ENCODE measurements at places on chromosomes 12 and 14.

DNA sequence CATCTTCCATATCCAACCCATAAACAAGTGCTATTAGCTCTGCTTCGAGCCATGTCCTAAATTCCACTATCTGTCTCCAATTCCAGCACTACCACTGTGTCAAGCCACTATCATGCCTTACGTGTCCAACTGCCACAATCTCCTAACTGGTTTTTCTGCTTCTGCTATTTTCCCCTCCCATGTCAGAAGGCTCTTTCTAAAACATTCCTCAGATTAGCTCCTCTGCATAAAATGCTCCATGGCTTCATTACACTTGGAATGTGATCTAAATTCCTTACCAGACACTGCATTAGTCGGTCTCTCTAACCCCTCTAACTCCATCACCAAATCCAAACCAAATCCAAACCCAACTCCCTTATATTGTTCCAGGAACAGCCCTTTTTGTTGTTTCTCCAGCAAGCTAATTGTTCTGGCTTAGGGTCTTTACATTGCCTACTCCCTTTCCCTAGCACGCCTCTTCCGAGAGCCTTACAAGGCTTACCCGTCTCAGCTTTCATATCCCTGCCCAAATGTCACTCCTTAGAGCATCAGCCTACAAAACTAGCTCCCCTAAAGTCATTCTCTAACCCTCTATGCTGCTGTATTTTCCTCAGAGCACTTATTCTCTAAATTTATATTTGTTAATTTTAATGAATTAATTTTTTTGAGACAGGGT, 139.7 kb downstream of the HELB start:
- DNase-seq: no peak

DNA sequence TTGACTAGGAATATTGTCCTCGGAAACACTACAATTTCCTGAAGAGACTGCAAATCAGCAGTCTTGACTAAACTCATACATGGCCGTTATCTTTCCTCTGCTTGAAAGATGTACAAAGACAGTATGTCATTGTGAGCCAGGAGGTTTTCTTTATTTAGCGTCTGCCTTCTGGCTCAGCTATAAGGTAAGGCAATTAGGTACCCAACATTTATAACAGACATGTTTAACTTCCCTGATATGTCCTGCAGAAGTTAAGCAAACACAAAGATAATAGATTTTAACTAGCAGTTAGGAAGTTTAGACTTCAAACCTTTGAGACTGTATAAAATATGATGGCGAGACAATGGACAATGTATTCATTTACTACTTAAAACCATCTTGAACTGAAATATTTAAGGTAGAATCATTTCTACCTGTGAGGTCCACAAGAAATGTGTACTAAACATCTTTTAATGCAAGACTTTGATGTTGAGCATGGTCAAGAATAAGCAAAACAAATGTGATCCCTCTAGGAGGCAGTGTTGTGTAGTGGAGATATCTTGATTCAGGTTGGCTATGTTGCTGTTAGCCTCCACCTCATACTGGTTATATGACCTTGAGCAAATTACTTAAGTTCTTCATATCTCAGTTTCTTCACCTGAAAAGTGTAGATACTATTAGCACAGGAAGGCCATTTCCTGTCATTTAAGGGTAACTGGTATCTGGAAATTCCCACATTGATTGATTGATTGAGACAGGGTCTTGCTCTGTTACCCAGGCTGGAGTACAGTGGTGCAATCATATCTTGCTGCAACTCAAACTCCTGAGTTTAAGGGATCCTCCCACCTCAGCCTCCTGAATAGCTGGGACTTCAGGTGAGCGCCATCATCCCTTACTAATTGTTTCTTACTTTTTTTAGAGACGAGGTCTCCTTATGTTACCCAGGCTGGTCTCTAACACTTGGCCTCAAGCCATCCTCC, 96.3 kb upstream of the EEA1 start:
- DNase-seq: no peak

- DNase-seq: no peak
These were observed 18.0 kb upstream of the CTDSP2 start for GRCh38 chr12:57864442-57865083.

- no peak for DNase-seq
These were observed 326.1 kb downstream of the FSCB start for GRCh38 chr14:44180975-44181374.

DNA sequence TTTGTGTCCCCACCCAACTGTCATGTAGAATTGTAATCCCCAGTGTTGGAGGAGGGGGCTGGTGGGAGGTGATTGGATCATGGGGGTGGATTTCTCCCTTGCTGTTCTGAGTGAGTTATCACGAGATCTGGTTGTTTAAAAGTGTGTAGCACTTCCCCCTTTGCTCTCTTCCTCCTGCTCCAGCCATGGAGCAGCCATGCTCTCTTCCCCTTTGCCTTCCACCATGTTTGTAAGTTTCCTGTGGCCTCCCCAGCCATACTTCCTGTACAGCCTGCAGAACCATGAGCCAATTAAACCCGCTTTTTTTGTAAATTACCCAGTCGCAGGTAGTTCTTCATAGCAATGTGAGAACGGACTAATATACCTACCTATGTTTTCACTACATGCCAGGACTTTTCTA, 2.6 kb upstream of the POC1B start:
- no peak for DNase-seq

DNA sequence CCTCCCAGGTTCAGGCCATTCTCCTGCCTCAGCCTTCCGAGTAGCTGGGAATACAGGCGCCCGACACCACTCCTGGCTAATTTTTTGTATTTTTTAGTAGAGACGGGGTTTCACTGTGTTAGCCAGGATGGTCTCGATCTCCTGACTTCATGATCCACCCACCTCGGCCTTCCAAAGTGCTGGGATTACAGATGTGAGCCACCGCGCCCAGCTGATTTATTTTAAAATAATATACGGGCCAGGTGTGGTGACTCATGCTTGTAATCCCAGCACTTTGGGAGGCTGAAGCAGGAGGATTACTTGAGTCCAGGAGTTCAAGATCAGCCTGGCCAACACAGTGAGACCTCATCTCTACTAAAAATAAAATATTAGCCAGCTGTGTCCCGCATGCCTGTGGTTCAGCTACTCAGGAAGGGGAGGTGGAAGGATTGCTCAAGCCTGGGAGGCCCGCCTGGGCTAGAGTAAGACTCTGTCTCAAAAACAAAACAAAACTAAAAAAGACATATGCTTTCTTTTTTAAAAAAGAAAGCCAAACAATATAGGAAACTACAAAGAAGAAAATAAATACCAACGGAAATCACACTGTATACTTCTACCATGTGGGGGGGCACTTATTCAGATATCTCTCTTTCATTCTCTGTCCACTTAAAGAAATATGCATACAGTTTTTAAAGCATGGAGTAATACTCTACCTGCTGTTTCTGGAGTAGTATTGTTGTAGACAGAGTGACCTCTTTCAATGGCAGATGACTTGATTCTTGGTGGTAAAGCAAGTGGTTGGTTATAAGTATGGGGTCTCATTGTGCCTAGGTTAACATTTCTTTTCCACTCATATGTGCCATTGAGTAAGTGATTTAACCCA, 930 bp upstream of the MIA2 start:
- no peak for DNase-seq

GRCh38 chr12:101772012-101772775, 32.9 kb upstream of the SYCP3 start:
- DNase-seq: no peak

- no peak for DNase-seq
These were observed 150.3 kb downstream of the SMOC1 start for GRCh38 chr14:70029296-70030132.

Data from activated naive CD4-positive, alpha-beta T cell treated with anti-CD3 and anti-CD28 coated beads, Interleukin-2, amount 50 U/mL, for 16 hours (primary cell).